DMS 273 treated with DMSO at 0.1 percent for 48 hours (cell line): ENCODE measurements at places on chromosomes 7 and 10.

- no peak for DNase-seq
Measured at GRCh38 chr10:113084031-113084430, 134.0 kb downstream of the TCF7L2 start.

DNA sequence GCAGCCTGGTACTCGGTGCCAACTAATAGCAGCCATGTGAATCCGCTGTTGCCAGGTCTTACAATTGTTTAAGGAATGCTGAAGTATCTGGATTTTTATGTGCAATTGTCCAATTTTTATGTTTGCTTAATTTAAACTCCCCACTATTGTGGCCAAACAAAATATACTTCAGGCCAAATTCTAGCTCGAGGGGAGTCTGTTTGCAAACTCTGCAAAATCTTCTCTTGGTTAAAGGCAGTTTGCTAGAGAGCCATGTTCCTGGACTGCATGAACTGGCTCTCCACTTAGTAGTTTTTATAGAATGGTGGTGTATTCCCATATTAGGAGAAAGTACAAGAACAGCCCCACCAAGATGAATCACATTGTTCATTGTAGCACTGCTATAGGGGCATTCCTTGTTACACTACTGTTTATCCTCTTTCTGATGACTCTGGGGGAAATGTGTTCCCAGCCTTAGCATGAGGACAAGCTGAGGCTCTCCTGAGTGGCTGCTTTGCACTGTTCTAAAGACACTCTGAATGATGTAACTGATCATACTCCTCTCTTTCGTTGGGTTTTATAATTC, 178.0 kb upstream of the GLI3 start:
- no peak for DNase-seq

GRCh38 chr7:77205706-77206105, 6.1 kb upstream of the FGL2 start:
- no peak for DNase-seq

- no peak for DNase-seq
Measured at GRCh38 chr10:47325303-47326291, 3.3 kb downstream of the GDF2 start.

DNA sequence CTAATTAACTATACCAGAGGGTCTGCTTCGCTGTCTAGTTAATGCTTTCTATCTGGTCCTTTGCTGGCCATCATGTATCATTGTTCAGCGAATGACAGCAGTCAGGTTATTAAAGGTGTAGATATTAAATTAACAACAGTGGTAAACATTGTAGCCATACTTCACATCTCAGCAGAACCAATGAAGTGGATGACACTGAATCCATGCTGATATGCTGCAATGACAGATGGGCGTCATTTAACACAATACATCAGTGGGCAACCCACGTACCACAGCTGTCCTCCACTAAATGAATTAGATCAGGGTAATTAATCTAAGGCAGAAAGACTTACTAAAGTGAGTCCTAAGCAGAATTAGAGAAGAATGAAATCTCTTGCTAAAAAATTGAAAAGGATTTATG, 767.2 kb downstream of the NXPH1 start:
- DNase-seq: peak; percentile 73

- no peak for DNase-seq
Measured at GRCh38 chr7:151699928-151700319, 177.0 kb downstream of the PRKAG2 start.

GRCh38 chr10:92891885-92892690, 43.8 kb downstream of the EXOC6 start:
- no peak for DNase-seq

DNA sequence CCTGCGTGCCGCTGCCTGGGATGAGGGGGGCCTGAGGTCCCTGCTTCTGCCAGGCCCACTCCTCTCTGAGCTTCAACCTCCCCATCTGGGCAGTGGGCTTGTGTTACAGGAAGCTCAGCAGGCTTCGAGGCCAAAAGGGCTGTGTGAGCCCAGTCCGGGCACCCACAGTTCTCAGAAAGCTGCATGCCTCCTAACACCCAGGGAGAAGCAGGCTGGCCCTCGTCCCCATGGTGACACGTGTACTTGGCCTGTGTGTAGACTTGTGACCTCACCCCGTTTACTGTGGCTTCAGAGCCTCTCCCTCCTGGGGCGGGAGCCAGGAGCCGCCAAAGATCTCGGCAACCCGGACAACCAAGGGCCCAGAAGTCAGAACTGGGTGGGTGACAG, 2.2 kb upstream of the GRIFIN start:
- no peak for DNase-seq

GRCh38 chr10:130352291-130352645, 216.1 kb downstream of the GLRX3 start:
- DNase-seq: no peak

DNA sequence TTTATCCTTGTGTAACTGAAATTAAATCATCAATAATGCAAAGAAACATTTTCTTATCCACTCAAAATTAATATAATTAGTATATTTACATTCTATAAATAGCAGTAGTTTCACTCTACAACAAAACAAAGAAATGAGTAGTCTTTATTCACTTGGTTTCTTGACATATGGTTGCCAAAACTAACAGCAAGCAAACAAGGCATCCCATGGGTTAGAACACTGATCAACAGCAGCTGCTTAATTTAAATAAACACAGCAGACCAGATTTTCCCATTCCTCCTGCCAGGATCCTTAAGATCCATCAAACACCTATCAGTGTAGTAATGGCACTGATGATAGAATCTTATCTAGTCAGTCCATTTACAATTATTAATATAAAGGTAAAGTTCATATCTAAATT, 22.1 kb downstream of the NCAPG2 start:
- peak; percentile 31 for DNase-seq

- no peak for DNase-seq
Measured at GRCh38 chr10:14528450-14528849, 197.7 kb upstream of the FRMD4A start.

- DNase-seq: no peak
Measured at GRCh38 chr7:150468241-150468640, 17.8 kb downstream of the GIMAP8 start.

DNA sequence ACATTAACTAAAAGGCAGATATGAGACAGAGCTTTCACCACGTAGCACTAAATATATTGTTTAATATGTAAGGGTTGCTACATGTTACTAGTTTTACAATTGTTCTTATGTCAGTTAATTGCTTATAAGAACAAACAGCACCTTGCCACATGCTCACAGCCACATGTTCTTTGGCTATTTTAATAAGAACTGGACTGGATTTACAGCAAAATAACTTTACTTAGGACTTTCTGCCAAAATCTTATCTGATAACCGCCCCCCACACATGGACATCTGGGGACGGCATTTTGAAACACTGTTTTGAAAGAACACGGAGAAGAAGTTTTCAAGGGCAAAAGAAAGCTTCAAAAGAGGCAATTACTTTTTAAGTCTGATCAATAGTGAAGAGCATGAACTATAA, 45.3 kb downstream of the JAZF1 start:
- peak; percentile 19 for DNase-seq

GRCh38 chr7:154743206-154743605, 259.7 kb downstream of the PAXIP1 start:
- DNase-seq: no peak

- no peak for DNase-seq
Measured at GRCh38 chr7:30563326-30563942, 31.2 kb upstream of the GARS1 start.

- peak; percentile 33 for DNase-seq
Measured at GRCh38 chr10:28381903-28382347, 79.1 kb upstream of the MPP7 start.

DNA sequence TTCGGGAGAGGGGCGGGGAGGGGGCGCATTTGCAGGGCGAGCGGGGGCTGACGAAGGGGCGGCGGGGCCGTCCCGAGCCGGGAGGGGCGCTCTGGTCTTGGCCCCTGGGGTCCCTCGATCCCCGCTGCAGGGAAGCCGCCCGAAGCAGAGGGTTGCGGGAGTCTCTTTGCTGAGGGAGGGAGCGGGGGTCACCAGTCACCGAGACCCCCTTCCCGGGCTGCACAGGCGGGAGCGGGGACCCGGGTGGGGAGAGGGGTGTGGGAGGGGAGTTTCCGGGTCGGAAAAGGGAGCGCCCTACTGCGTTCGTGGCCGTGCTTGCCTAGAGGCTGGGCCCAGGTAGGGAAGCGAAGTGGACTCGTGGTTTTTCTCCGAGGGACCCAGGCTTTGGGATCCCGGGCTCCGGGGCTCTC, 422 bp downstream of the AP1S1 start:
- no peak for DNase-seq

GRCh38 chr10:26269754-26270153, 53.2 kb downstream of the GAD2 start:
- peak; percentile 27 for DNase-seq

GRCh38 chr10:74310652-74311257, 159.7 kb downstream of the ADK start:
- no peak for DNase-seq

GRCh38 chr7:38615665-38616064, 15.5 kb downstream of the AMPH start:
- no peak for DNase-seq

DNA sequence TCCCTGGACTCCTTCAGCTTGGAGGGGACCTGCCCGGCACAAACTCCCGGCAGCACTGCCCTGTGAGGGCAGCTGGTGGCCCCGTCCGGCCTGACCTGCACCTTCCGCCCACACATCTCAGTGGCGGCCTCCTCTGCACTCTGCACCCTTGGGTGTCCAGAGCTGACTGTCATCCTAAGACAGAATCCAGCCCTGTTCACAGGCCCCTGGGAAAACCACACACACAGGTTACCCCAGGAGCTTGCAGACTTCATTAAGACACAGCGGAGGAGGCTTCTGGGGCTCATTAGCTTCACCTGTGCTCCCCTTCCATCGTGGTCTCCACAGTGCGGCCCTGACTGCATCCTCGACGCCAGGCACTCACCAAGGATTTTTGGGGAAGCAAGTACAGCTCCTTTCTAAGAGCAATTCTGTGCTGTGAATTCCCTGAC, 51.5 kb upstream of the SHH start:
- no peak for DNase-seq

- DNase-seq: no peak
Measured at GRCh38 chr10:62053860-62054259, 152.4 kb downstream of the ARID5B start.

GRCh38 chr7:102072636-102073209, 213.9 kb upstream of the SH2B2 start:
- DNase-seq: no peak
